ENCODE measurements at places on chromosomes 5 and 9.

GRCh38 chr5:160188141-160189015 lies 40.9 kb upstream of the FABP6 start:
- DNase-seq = no peak

- no peak for DNase-seq
These were observed 220.8 kb downstream of the SNX18 start for GRCh38 chr5:54738118-54738972.

DNA sequence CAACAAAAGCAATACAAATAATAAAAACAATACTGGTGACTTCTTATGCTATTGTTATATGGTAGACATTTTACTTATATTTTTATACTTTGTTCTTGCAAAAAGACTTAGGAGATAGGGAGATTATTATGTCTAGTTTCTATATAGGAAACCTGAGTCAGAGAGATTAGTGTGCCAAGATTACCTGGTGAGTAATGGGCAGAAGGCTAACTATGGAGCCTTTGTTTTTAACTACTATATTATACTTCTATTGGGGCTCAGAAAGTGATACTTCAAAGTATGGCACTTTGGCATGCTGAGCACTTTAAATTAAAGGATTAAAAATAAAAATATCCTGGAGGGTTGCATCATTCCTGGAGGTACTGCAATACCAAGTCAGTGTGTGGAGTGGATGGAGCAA lies 117.5 kb upstream of the CLINT1 start:
- DNase-seq = no peak

DNA sequence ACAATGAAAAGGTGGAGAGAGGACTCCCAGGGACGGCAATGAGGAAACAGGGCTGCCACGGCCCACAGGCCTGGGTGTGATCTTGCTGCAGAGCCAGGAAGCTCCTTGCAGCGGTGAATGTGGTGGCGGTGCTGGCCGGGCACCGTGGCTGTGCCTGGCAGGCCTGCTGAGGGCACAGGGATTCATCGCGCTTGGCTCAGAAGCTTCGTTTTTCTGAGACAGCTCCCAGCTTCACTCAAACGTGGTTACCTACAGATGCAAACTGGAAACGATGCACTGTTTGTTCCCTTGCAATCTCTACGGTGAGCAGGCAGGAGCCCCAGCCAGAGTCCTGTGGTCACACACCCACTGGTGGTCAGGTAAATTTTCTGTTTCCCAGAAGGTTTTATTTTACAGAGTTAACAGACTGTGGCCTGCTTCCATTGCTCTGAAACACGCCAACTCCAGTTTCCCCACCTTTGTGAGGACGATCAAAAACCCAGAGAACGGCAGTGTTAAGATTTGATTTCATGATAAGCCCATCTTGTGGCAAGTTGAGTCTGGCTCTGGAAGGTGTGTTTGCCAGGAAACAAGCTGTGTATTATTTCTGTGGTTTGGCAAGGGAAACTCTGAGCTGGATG lies 183.9 kb downstream of the AUH start:
- DNase-seq = no peak

GRCh38 chr9:121156263-121156731 lies 45.4 kb downstream of the RAB14 start:
- DNase-seq = no peak

GRCh38 chr5:141705469-141705868 lies 23.4 kb upstream of the ARAP3 start:
- no peak for DNase-seq

- no peak for DNase-seq
These were observed 97.9 kb upstream of the CPEB4 start for GRCh38 chr5:173790177-173790719.

DNA sequence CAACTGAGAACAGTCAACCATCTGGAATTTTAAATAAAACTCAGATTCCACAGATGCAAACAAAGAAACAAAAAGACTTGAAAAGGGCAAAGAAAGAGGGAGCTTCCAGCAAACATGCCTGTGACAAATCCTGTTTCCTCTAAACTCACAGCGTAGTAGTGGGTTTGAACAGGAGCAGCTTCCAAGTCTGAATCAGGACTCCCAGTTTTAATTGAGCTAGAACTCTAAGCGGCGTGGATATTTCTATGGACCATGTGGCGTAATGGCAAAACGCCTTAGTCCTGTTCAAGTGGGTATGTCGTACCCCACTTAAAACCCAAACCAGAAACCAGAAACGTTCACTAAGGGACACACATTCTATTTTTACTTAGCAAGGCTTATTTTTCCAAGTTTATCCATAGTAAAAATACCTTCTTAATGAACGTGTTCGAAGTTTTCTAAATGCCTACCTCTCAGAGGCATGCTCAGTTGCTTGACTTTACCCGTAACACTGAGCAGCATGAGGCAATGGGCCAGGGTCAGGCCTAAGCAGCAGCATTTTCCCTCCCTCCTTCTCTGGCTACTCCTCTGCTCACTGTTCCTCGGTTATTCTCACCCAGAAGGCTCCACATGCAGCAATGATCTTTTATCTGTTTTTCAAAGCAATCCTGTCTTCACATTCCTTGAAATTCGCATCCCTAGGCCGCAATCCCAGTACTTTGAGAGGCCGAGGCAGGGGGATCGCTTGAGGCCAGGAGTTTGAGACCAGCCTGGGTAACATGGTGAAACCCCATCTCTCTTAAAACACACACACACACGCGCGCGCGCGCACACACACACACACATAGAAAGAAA lies 77.9 kb downstream of the FNBP1 start:
- DNase-seq = no peak

- DNase-seq = no peak
These were observed 422.6 kb upstream of the CD180 start for GRCh38 chr5:67619235-67619634.

- no peak for DNase-seq
These were observed 59.1 kb upstream of the TMC1 start for GRCh38 chr9:72462340-72462739.

DNA sequence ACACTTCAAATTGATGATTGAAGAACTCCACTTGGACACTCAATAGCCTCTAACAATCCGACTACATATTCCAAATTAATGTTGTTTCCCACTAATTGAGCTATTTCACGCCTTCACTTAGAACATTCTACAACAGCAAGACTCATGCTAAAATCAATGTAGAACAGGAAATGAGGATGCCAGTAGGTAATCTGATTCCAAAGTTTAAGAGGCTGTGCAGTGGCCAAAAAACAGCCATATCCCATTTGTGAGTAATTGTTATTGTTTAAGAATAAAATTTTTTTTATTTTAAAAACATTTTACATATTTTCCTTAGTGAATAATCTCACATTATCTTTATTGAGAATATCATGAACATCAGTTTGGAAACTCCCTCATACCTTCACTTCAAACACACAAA lies 35.7 kb upstream of the GHR start:
- DNase-seq = no peak

- DNase-seq = no peak
These were observed 314.6 kb upstream of the KIF2A start for GRCh38 chr5:61991430-61991829.

GRCh38 chr5:53424686-53425615 lies 55.5 kb upstream of the FST start:
- DNase-seq = no peak

- DNase-seq = peak; percentile 47
These were observed 974 bp downstream of the CCDC69 start for GRCh38 chr5:151222790-151223446.

DNA sequence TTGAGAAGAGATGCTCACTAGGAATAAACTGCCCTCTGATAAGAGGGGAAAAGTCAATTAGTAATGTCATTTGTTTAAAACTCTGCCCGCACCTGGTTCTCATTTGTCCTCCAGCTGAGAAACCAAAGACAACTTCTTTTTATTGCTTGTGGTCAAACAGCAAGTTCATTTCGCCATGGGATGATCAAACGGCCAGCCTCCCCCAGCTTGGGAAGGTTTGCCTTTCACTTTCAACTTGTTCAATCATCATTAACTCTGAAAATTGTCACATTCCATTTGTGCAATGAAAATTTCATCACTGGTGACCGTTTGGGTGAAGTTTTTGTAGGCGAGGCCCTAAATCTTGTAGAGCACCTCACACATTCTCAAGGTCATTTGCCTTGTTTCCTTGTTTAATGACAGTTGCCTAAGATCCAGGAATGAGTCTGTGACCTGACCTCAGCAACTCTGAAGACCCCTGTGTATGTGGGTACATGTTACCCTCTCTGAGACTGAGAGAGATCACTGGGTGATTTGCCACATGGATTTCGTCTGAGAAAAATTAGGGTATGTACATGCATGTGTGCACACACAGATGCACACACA lies 117.7 kb downstream of the MARCHF3 start:
- no peak for DNase-seq

DNA sequence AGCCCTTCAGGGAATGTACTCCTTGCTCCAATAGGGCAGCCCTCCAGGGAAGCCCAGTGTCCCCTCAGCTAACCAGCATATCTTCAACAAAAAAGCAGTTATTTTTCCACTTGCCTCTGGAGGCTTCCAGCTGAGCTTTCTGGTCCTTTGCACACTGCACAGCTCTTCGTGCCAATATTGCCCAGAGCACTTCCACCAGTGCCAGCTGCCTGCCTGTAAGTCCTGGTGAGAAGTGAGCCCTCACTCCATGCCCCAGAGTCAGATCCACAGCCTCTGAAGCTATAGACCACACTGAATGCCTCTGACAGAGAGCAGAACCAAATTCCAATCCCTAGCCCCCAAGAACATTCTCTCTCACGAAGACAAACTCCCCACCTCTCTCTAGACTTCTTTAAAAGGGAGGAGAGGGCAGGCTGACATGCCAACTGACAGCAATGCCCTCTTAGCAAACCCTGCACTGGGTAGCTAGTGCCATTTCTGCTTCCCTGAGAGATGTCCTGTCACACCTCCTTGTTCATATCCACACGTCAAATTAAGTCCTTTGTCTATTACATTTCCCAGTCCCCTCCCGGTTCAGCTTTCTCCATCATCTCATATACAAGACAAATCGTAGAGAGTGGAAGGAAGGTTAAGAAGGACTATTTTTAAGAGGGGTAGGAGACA lies 12.7 kb upstream of the HEXB start:
- no peak for DNase-seq

GRCh38 chr9:127561491-127562278 lies 50.4 kb upstream of the STXBP1 start:
- no peak for DNase-seq

- DNase-seq = no peak
These were observed 536.5 kb upstream of the ACO1 start for GRCh38 chr9:31847963-31848362.

GRCh38 chr9:114616684-114617520 lies 5.8 kb downstream of the TMEM268 start:
- DNase-seq = no peak

GRCh38 chr9:120741701-120742100 lies 27.4 kb upstream of the MEGF9 start:
- DNase-seq = no peak

GRCh38 chr9:1732670-1733069 lies 282.5 kb upstream of the SMARCA2 start:
- DNase-seq = no peak

DNA sequence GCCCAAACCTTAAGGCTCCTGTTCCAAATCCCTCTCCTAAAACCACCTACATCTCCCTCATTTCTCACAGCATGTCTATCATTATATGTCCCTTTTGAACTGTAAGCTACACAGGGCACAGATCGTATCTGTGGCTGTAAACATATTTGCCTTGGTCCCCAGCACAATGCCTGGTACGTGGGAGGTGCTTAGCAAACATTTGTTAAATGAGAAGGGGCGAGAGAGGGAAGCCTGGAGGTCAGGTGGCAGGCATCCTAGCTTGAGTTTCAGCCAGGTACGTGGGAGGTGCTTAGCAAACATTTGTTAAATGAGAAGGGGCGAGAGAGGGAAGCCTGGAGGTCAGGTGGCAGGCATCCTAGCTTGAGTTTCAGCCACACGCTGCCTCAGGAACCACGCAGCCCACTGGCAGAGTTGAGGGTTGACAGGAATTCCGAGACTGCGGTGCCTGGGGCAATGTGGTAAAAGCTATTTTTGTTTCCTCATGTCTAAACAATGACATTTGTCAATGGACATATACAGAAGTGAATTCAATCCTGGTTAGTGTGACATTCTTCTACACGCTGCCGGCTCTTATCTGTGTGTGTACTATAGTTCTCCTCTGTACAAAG lies 113.6 kb downstream of the EFNA5 start:
- DNase-seq = no peak

- DNase-seq = no peak
These were observed 408.8 kb downstream of the ADGRV1 start for GRCh38 chr5:90967443-90967842.

- no peak for DNase-seq
These were observed 116.0 kb downstream of the NMUR2 start for GRCh38 chr5:152288917-152289595.

GRCh38 chr5:39605588-39606575 lies 181.1 kb upstream of the DAB2 start:
- DNase-seq = no peak

GRCh38 chr5:14040542-14040941 lies 96.1 kb upstream of the DNAH5 start:
- DNase-seq = no peak

GRCh38 chr5:179242676-179243075 lies 102.6 kb downstream of the ADAMTS2 start:
- DNase-seq = no peak

- DNase-seq = no peak
These were observed 58.6 kb upstream of the LIFR start for GRCh38 chr5:38615042-38615441.

GRCh38 chr9:4984171-4984620 lies 876 bp upstream of the JAK2 start:
- no peak for DNase-seq

GRCh38 chr9:111868475-111868874 lies 28.1 kb upstream of the UGCG start:
- no peak for DNase-seq

GRCh38 chr9:110188991-110189390 lies 19.0 kb downstream of the C9orf152 start:
- DNase-seq = no peak

GRCh38 chr9:135903786-135904520 lies 3.4 kb downstream of the CAMSAP1 start:
- DNase-seq = no peak

DNA sequence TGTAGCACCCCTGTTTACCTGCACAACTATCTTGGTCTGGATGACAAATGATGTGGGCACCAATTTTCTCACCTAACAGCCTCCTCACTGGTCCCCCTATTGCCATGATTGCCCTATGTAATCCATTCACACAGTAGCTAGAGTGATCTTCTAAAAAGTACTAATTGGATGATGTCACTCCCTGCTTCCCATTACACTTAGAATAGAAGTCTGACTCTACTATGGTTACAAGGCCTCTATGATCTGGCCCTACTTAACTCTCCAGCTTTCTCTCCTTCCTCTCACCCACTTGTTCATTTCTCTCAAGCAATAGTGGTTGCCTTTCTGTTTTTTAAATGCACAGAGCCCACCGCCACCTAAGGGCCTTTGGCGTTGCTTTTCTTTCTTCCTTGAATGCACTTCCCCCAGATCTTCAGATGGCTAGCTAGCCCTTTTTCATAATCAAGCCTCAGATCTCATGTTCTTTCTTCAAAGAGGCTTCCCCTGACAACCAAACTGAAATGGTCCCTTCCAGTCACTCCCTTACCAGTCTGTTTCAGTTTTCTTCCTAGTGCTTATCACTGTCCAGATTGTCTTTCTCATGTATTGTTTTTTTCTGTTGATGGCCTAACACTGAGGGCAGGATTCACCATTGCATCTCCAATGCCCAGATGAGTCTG lies 8.7 kb downstream of the IGIP start:
- DNase-seq = no peak

GRCh38 chr9:5593904-5594303 lies 35.0 kb upstream of the RIC1 start:
- DNase-seq = no peak

- DNase-seq = no peak
These were observed 194.8 kb upstream of the IL12B start for GRCh38 chr5:159525117-159525516.

GRCh38 chr9:137007816-137008270 lies 11.5 kb upstream of the CLIC3 start:
- DNase-seq = no peak

GRCh38 chr9:96026655-96027213 lies 151.2 kb downstream of the ERCC6L2 start:
- DNase-seq = no peak

Data from activated T-helper 1 cell treated with Interleukin-2 at 50 U/mL for 16 hours (primary cell).